Hematopoietic multipotent progenitor cell (in vitro differentiated cells): ENCODE measurements at places on chromosomes 12 and 14. TPM values are rescaled to one million over a fixed set of nuclear protein-coding genes. Genes with fewer than 3 reads are reported as not detected.

The IFNG gene
- total RNA-seq: not detected

The GPRC5D gene
- not detected for total RNA-seq

The TMEM119 gene
- total RNA-seq: under 0.01 TPM

The KLRG1 gene
- total RNA-seq: 27.7 TPM

The P2RX2 gene
- total RNA-seq: not detected

The ADGRD1 gene
- total RNA-seq: 0.54 TPM

- no peak for DNase-seq
Measured at GRCh38 chr12:112839386-112839972, 47.9 kb downstream of the RPH3A start.

DNA sequence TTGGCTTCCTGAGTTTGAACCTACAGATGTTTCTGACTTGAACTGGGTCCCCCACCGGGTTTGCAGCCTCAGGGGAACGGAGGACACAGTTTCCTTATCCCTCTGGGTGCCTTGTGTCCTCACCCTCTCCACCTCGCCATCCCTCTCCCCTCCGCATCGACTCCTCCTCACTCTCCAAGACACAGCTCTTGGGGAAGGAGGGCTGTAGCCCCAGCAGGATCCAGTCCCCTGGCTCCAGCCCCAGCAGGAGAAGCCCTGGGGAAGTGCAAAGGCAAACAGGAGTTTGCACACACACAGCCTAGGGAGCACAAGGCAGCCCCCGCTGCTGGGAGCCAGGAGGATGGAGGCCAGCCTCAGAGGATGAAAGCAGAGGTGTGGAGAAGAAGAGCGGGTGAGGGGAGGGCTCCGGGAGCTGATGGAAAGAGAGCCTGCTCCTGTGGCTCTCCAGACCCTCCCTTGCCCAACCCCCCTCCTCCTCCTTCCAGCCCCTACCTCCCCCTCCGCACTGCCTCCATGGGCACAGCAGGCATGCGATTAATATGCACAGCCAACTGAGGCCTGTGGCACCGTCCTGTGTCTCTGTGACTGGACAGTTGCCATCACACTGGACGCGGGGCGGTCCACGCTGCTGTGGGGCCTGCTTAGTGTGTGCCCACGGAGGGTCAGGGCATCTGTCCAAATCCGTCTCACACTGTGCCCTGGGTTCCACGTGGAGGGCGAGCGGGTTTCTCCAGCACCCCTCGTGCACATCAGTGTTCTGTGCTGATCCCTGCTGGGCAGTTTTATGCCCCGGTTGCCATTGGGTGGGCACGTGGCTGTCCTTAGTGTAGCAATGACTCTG is 193.7 kb upstream of the DIO3 start:
- no peak for DNase-seq

GRCh38 chr12:28212182-28212581 is 21.9 kb downstream of the CCDC91 start:
- DNase-seq: no peak

- DNase-seq: no peak
Measured at GRCh38 chr12:75751769-75752471, 240.5 kb upstream of the KRR1 start.

DNA sequence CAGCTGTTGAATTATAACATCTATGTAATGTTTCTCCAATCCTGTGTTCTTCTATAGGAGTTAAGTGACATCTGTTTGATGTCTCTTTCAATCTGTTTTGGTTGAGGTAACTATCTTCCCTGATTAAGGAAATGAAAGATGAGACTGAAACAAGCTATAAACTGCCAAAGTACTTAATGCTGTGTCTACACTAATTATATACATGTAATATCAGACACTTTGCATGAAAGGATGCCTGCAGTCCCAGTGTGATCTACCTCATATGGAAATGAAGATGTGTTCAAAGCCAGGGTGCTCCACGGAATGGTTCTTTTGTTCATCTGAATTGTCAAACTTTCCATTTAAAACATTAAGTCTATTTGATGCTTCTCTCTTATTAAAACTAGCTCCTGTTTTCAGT is 958.3 kb downstream of the GALC start:
- DNase-seq: no peak

GRCh38 chr12:20044846-20045245 is 323.5 kb upstream of the PDE3A start:
- DNase-seq: no peak

DNA sequence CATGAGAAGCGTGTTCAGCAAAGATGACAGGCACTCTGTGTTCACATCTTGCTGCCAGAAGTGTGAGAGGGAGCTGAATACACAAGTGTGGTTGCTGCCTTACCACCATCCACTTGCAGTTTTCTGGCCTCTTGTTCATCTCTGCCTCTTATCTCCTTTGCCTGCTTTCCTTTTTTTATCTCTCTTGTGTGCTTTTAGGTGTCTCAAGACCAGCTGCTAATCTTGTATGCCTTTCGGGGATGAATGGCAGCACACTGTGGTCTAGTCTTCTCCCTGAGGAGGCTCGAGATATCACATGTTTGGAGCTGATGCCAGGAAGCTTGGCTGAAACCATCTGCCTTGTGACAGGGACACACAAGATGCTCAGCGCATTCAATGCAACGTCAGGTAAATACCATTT is 17.2 kb downstream of the FAM234B start:
- peak; percentile 20 for DNase-seq

GRCh38 chr14:52352569-52352968 is 38.5 kb downstream of the PTGER2 start:
- no peak for DNase-seq

DNA sequence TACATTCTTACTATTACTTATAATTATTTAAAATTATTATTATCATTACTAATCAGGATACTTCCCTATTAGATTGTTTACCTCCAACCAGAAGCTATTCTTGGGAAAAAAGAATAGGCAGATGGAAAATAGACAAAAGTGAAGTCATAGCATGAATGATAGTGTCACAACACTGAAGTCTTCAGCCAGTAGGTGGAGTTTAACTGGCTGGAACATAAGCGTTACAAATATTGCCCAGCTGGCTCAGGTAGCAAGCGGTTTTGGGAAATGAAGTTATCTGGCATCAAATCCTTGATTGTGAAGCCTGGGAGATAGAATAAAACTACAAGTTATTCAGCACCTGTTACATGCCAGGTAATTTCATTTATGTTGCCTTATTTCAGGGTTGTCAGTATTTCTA is 762.9 kb downstream of the C12orf50 start:
- DNase-seq: no peak

DNA sequence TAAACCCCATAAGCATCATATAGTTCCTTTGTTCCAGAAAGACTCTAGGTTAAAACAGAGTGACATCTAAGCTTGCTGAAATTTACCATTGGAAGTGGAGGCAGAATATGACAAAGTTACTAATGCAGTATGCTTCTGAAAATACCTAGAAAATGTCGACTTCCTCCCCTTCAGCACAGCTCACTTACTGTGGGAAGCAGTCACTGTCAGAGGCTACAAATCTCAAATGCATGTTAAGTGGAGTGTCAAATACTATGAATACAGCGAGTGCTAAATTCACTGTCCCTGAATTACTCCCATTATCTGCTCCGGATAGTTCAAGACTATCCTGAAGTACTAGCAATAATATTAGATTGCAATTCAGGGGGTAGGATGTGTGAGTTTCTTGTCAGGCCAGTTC is 1454.6 kb downstream of the AACS start:
- DNase-seq: no peak

- no peak for DNase-seq
Measured at GRCh38 chr12:11731042-11731357, 81.5 kb downstream of the ETV6 start.

DNA sequence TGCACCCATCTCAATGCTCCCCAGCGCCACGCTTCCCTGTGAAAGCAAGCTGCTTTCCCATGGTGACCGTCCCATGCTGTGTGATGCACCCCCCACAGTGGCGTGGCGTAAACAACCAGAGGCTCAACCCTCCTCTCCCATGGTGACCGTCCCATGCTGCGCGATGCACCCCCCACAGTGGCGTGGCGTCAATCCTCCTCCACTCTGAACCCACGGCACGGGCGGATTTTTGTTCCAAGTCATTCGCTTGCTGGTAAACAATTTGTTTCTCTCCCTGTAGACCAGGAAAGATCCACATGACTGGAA is 8.9 kb downstream of the STX2 start:
- DNase-seq: no peak

GRCh38 chr12:69698769-69699540 is at the start of gene BEST3:
Gene BEST3 (minus strand): TSS chr12:69699303. CDS start chr12:69697798, 1,505 bp downstream.
- DNase-seq: no peak

DNA sequence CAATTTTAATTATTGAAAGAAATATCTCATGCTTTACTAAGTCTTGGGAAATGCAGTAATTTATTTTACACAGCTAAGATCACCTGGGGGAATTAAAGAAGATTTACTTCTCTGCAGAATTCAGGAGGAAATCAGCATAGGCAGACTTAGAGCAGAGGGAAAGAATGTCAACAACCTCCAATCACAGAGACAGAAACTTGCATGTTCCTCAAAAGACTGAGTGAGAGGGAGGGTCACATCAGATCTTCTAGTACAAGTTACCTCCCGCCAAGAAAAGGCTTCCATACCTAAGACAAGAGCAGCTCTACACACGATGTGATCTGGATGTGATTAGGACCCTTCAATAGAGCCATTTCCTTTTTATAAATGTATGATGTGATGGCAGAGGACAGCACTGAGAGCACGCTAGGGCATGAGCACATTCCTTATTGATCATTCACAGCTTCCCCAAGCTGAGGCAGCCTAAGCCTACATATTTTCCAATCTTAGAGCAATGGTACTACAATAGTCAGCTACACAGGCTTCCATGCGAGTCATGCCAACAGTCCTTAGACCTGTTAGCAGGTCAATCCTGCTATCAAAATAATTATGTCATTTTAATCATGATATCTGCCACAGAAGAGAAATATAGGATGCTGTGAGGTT is 403.3 kb downstream of the ETNK1 start:
- no peak for DNase-seq

DNA sequence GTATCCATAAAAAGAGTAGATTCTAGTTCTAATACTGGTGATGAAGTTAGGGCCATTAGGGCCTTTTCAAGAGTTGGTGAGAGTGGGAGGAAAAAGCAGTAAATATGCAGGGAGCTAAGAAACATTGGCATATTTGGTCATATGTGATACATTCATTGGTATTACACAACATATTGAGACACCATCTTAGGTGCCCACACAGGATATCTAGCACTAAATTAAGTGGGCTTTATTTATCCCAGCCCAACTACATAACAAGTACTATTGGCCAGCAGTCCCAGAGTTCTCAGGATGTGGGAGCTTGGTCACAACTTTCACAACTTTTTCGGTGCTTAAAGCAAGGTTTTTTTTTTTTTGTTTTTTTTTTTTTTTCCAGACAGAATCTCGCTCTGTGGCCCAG is 2.0 kb upstream of the ING4 start:
- DNase-seq: no peak

DNA sequence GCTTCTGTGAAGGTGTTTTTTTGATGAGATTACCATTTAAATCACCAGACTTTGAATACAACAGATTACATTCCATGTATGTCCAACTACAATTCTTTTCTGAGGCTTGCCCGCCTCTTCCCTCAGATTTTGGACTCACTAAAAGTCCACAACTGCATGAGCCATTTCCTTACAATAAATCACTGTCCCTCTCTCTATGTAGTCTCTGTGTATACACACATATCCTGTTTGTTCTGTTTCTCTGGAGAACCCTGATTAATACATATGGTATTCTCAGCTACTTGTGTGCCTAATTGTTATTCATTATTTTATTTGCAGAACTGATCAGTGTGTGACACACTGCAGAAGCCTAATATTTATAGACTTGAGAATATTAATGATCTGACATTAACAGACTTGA is 2.4 kb upstream of the MIPOL1 start:
- DNase-seq: no peak

GRCh38 chr12:31477687-31478086 is 113.2 kb downstream of the DENND5B start:
- DNase-seq: no peak

DNA sequence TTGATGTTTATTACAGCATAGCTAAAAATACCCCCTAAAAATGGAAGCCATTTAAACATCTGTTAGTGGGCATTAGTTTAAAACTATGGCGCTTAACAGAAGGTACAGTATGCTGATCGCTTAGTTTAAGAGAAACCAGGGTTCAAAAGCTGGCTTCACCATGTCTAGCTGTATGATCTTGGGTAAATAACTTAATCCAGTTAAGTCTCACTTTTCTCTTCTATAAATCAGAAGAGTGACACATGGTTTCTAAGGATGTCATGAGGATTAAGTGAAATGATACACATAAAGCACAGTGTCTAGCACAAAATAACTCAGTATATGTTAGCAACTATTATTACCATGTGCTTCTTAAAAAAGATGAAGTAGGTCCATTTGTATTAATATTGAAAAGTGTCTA is 38.7 kb downstream of the STK38L start:
- DNase-seq: no peak

- no peak for DNase-seq
Measured at GRCh38 chr14:64865109-64865508, 14.6 kb downstream of the SPTB start.

GRCh38 chr12:12171991-12172511 is 94.8 kb downstream of the LRP6 start:
- DNase-seq: peak; percentile 67

- no peak for DNase-seq
Measured at GRCh38 chr14:61925732-61926435, 163.7 kb downstream of the SNAPC1 start.
